ENCODE measurements at places on chromosomes 1 and 21. TPM values are rescaled to one million over a fixed set of nuclear protein-coding genes. Genes with fewer than 3 reads are reported as not detected.

GRCh38 chr1:115976062-115976920, at the start of gene SLC22A15:
Gene SLC22A15 (plus strand): TSS chr1:115976513. CDS start chr1:115976628, 115 bp downstream.
- DNase-seq, result peak; percentile 43

The INAVA gene
- total RNA-seq, result 152 TPM

The PROK1 gene
- total RNA-seq, result 0.40 TPM

The LACTBL1 gene
- total RNA-seq, result not detected

The CD1D gene
- total RNA-seq, result 7.2 TPM

The PLA2G5 gene
- 4.9 TPM for total RNA-seq

GRCh38 chr1:158177700-158178450, 2.8 kb upstream of the CD1D start:
- peak; percentile 92 for DNase-seq

DNA sequence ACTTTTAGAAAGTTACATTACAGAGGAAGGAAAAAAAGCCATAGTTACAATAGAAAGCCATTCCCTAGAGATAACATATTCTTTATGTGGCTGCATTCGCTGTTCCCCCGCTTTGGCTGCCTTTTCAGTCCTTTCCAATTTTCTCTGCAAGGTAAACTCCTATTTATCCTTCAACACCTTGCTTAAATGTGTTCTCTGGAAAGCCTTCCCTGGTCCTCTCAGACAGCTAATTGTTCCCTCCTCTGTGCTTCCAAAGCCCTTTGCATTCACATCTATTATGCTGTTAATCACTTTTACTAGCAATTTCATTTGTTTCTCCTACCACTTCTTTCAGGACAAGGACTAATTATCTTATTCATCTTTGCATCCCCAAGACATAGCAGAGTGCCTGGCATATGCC, 1.6 kb downstream of the PHC2 start:
- DNase-seq, result no peak

- no peak for DNase-seq
Measured at GRCh38 chr21:34908419-34909055, 140.6 kb downstream of the RUNX1 start.

The S100A5 gene
- total RNA-seq, result not detected

The PUSL1 gene
- 19.0 TPM for total RNA-seq

DNA sequence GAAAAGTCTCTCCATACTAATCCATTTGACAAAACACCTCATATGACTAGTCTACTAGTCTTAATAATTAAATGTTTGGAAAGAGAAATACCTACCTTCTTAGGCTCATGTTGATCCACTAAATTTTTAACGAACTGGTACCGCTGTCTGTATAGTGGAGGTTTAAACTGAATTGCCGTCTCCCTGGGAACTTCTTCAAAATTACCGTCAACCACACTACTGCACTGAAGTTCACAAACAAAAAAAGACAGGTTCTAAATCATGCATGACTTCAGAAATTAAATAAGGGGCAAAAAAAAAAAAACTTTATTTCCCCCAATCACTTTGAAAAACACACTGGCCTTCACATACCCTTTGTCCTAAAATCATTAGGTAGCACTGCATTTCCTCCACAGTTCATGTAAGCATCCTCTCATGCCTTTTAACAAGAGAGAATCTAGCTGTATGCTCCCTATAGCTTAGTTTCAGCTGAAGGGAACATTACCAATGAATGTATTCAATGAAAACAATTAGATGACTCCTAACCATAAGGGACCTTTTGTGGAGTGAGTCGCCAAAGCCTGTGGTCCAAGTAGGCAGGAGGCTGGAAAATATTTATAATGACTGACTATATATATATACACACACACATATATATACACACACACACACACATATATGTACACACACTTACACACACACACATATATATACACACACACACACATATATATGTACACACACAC, 3.4 kb downstream of the HENMT1 start:
- DNase-seq, result no peak

Measured in mucosa of gallbladder (tissue), 1 donor.